ENCODE measurements at places on chromosomes 4 and X.

DNA sequence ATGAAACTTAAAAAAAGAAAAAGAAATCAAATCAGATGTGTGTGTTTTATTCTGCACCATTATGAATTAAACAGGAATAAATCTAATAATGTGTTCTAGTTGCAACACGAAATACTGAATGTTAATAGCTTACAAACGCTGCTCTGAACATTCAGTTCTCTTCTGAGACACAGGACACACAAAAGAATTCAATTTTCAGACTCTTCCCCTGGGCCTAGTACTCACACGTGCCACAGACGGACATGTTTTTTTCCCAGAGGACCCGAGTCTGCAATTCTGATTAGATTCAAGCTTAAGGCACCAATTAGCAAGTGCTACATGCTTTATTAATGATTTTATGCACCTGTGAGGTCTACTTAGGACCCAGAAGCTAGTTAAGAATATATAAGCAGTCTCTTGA lies 20.5 kb downstream of the C4orf54 start:
- no peak for DNase-seq

- DNase-seq = no peak
Measured at GRCh38 chr4:3136454-3136853, 62.0 kb downstream of the HTT start.

- peak; percentile 30 for DNase-seq
Measured at GRCh38 chrX:119655125-119655524, 37.8 kb downstream of the SEPTIN6 start.

GRCh38 chr4:147044241-147044640 lies 98.6 kb upstream of the TTC29 start:
- no peak for DNase-seq

GRCh38 chr4:145484225-145484846 lies 2.7 kb downstream of the SMAD1 start:
- DNase-seq = no peak

DNA sequence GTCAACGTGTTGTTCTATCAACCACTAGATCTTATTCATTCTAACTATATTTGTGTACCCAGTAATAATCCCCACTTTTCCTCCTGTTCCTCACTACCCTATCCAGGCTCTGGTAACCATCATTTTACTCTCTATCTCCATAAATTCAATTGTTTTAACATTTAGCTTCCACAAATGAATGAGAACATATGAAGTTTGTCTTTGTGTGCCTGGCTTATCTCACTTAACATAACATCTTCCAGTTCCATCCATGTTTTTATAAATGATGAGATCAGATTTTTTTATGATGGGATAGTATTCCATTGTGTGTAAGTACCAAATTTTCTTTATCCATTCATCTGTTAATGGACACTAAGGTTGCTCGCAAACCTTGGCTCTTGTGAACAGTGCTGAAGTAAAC lies 59.9 kb upstream of the IBSP start:
- no peak for DNase-seq

DNA sequence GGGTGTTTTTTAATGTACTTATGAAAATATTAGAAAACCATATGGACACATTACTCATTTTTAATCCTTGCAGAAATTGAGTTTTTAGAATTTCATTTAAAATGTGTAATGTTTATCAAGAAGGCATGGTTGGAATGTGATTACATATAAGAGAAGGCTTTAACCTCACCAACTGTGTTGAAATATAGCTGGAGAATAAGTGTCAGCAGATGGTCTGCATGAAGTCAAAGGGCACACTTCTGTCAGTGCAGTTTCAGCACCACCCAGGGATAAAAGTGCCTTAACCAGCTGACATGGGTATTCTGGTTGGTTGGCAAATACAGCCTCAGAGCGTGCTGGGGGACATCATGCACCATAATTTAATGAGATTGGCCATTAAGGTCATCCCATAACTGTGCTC lies 21.2 kb upstream of the ANTXR2 start:
- no peak for DNase-seq

DNA sequence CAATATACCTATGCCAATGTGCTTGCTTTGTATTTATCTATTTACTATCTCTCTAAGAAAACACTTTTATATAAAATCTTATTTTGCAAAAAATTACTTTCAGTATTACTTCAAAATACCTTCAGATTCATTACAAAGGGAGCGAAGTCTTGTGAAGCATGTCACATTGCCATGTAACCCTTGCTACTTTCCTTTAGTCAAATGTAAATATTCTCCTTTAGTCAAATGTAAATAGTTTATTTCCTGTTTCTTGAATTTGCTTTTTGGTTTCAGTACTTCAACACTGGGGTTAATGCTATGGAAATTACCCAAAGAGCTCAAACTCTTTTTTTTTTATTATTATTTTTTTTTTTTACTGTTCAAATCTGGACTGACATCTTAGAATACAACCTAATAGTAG lies 383.3 kb downstream of the GRXCR1 start:
- DNase-seq = no peak

- peak; percentile 25 for DNase-seq
Measured at GRCh38 chrX:118523920-118524319, 28.3 kb downstream of the DOCK11 start.

GRCh38 chrX:39459952-39460351 lies 637.8 kb downstream of the BCOR start:
- no peak for DNase-seq

DNA sequence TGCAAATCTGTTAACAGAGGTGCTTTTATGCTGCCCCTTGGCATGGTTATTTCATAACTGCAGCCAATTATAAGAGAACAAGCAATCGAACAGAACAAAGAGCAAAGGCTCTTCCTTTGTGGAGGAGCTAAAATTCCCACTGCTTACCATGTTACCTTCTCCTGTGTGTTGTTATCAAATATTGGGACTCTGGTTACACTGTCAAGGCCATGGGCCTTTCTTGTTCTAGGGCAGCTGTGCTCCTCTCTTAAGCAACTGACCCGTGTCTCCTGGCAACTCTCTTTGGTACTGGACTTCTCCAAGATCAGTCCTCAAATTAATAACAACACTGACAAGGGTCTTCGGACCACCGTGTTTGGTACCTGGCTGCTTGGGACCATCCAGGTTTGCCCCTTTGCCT lies 12.1 kb upstream of the OPN1LW start:
- no peak for DNase-seq

DNA sequence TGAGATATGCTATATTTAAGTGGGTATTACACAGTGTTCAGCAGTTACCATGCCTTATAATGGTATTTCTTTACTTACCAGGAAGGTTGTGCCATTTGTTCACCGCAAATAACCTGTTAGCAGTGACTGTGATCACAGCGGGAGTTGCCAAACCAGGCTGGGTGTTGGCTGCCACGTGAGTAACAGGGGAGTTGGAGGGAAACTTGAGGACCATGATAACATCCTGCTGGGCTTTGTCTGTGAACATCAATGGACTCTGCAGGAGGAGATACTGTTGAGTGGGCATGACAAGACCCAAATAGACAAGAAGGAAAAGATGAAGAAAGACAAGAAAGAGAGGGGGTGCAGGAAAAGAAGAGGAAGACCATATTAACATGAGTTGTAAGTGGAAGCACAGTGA lies 242.9 kb downstream of the DCLK2 start:
- DNase-seq = no peak

- peak; percentile 55 for DNase-seq
Measured at GRCh38 chr4:173288296-173288695, 45.9 kb downstream of the HMGB2 start.

- no peak for DNase-seq
Measured at GRCh38 chrX:105738162-105738561, 84.2 kb upstream of the NRK start.

DNA sequence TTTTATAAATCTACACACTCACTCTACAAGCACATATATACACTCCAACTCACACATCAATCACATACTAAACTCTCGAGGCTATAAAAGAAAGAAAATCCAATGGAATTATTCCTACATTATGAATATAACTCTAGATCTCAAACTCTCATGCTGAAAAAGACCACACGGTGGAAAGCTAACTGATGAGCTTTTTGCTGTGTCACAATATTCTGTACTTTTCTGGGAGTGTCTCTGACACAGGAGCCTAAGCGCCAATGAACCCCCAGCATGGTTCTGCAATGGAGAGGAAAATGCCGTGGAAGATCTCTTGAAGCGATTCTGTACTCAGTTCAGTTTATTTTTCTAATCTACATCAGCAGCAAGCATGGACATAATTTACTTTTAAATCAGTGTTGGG lies 124.2 kb upstream of the ETNPPL start:
- no peak for DNase-seq

- no peak for DNase-seq
Measured at GRCh38 chr4:123977641-123978081, 581.1 kb downstream of the SPRY1 start.

DNA sequence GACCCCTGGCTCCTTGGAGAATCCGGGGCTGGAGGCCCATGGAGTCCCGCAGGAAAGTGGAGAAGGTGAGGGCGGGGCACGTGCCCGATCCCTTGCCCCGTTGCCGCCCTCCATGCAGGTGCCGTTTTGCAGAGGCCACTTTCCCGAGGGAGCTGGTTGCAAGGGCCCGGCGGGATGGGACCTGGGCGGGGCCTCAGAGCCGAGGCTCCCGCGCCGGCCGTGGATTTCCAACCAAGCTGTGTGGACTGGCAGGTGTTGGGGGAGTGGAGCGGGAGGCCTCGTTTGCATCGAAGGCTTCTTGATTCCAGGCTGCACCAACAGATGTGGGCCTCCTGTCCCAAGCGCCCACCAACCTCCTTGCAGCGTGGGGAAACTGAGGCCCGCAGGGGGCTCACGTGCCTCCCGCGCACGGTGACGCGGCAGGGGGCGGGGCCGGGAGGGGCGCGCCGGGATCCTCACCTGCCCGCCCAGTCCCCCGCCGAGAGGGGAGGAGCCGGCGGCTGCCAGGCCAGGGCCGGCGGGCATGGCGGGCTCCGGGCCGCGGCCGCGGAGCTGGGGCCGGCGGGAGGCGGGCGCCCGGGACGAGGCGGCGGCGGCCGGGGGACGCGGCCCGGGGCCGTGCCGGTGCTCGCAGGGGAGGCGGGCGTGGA lies 24.9 kb downstream of the SH3BP2 start:
- no peak for DNase-seq

GRCh38 chr4:38166768-38167167 lies 206.6 kb downstream of the PTTG2 start:
- no peak for DNase-seq

GRCh38 chr4:152256996-152257395 lies 278.9 kb downstream of the FBXW7 start:
- no peak for DNase-seq

DNA sequence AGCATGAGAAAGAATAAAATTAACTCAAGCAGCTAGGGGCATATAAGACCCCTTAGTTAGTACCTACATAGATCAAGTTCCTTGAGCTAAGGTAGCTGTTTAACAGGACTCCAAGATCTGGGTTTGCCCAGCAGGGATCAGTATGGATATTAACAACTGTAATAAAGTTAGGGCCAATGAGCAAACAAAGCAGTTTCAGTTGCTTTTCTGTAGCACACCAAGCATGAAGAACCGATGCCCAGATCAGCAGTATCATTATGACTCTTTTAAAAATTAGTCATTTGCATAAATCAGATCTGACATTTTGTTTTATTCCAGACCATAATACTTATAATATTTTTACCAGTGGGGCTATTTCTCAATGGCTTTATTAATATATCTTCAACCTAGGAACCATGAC lies 80.9 kb downstream of the C4orf33 start:
- DNase-seq = no peak

DNA sequence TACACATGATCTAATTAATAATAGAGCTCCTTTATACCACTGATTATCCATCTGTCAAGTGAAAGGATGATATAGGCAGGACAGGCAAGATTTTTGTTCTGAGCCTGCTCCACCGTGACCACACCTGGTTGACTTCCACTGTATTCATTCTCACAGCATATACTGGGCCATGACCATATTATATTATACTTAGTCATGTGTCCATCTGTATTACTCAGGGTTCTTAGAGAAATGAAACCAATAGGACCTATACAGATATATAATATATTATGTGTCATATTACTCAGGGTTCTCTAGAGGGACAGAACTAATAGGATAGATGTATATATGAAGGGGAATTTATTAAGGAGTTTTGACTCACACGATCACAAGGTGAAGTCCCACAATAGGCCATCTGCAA lies 675.1 kb downstream of the GRXCR1 start:
- DNase-seq = no peak

DNA sequence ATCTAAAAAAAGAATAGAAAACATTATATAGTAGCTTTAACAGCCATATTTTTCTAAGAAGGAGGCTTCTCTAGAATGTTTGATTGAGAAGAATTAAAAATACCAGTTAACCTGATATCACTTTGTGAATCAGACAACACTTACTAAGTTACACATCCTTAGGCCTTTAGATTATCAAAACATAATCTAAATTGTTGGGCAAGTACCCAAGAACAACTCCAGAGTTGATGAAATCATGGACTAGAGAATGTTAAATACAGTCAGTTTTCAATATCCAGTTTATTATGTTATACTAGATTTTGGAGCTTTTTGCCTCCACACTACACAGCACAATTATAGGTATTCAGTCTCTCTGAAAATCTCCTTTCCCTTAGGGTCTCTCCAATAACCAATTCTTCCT lies 39.6 kb downstream of the ARL13A start:
- DNase-seq = no peak

- DNase-seq = no peak
Measured at GRCh38 chr4:142940425-142941330, 94.6 kb upstream of the INPP4B start.

DNA sequence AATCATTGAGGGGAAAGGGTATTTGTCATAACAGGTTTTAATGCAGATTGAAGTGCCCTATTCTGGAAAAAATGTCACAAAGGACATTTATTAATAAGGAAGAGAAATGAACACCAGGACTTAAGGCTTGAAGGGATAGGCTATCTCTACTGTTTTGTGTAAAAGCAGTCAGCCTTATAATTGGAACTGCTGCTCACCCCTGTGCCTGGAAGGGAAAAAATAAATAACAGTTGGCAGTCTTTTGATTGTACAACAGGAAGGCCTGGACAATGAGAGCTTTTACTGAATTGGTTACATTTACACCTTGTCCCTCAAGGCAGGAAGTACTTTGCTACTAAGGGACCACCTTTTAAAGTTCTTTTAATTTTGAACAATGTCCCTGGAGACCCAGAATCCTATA lies 17.8 kb upstream of the MAGED4 start:
- DNase-seq = no peak

DNA sequence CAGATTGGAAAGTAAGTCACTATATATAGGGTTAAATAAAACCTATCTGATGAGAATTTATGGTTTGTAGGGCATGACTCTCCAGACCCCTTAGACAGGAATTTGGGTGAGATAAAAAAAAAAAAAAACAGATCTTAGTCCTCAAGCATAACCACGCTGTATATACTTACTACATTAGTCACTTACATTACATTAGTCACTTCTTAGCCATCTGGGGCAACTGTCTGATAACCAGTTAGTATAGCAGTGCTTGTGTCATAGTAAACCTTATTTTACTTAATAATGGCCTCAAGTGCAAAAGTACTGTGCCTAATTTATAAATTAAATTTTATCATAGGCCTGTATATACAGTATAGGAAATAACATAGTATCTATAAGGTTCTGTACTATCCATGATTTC lies 60.2 kb upstream of the RPS6KA6 start:
- no peak for DNase-seq
